ENCODE measurements at places on chromosomes 12 and 14.

- no peak for DNase-seq
Observed at GRCh38 chr12:98868538-98868937, 223.4 kb downstream of the APAF1 start.

DNA sequence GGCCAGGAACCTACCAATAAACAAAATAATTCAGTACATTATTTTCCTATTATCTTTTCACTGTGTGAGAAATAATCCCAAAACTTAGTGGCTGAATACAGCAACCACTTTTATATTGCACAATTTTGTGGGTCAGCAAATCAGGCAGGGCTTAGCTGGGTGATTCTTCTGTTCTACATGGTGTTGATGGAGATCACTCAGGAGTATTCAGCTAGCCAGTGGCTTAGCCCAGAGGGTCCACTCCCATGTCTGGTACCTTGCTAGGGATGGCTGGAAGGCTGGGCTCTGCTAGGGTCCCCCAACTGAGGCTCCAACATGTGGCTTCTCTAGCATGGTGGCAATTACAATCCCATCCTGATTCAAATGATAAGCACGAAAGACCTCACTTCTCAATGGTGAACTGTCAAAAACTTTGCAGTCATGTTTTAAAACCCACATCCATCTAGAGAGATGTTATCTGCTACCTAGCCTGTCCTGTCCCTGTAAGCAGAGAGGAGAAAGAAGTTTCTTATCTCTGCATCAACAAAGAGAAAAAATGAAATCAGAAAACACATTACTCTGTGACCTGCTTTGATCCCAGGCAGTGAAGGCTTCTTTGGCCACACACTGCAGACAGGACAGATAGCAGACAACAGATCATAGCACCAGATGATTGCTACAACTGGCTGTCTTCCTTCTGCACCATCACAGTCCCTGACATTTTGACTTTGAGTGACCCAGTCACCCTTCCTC lies 51.0 kb upstream of the MYL2 start:
- no peak for DNase-seq

- no peak for DNase-seq
Observed at GRCh38 chr12:94714378-94715114, 64.2 kb upstream of the TMCC3 start.

GRCh38 chr12:67751381-67751928 lies 102.9 kb downstream of the DYRK2 start:
- no peak for DNase-seq

- no peak for DNase-seq
Observed at GRCh38 chr14:83044001-83044400, 1510.3 kb upstream of the SEL1L start.
